ENCODE measurements at places on chromosomes 2 and 18.

GRCh38 chr2:101768556-101769220 is 71.2 kb downstream of the MAP4K4 start:
- DNase-seq = no peak

DNA sequence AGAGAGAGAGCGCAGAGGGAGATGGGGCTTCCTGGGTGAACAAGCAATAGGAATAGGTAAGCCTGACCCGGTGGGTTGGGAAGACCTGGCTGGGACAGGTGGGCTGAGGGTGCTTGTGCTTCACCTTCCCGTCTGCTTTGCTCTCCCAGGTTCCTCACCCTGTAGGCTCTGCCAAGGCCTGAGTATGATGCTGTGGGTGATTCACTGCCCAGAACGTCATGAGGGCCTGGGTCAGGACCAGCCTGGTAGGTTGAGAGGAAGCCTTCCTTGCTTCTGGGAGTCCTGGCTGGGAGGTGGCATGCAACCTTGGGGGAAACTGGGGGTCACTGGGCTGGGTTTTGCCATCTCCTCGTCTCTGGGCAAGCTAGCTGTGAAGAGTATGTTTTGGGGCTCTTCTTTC is 220.2 kb upstream of the APCDD1 start:
- no peak for DNase-seq

GRCh38 chr18:31954349-31954748 is 11.4 kb upstream of the TRAPPC8 start:
- DNase-seq = no peak

DNA sequence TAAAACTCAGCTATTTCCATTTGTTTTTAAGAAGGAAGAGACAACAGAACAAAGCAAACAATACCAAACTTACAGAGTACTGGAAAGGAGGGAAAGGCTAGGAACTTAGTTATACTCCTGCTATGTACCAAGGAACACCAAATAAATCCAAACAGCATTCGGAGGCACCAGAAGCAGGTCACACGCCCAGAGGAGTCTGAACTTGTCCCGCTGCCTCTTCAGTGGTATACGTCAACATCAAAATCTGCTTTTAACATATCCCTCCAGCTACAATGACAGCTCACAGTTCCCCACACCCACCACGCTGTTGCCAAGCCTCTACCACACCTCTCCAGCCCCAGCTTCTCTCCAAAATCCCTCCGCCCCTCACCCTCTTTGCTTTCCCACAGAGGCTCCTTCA is 17.3 kb downstream of the C2orf76 start:
- no peak for DNase-seq

- DNase-seq = no peak
Observed at GRCh38 chr2:40118622-40119021, 333.3 kb downstream of the SLC8A1 start.

DNA sequence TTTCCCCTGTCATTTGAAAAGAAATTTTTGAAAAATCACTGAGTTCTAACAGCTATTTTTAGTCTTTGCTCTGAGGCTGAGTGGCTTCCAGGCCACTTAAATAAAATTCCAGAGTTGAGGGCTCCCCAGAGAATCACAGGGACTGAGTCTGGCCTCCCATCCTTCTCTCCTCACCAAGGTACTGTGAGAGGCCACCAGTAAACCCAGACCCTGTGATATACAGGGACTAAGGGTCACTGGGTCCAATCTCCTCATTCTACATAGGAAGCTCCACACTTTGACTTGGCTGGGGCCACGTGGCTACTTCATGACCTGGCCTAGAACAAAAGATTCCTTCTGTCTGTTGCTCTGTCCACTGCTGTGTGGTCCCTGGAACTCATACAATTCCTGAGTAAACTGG is 123.2 kb upstream of the CDCA7 start:
- no peak for DNase-seq

DNA sequence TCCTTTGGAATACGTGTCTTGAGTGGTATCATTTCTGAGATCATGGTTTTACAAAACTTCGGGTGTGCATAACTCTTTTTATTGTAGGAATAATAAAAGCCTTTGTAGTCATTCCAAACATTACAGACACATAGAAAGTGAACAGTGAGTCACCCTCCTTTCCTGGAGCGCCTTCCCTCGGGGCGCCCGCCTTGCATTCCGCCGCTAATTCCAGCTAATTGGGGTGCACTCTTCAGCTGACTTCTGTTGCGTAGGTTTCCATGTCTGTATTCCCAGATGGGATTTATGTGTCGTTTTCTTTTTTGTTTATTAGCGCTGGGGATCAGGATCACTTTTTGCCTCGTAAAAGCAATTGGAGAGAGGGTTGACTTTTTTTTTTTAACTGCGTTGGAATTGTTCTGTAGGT is 18.7 kb downstream of the SH3BP4 start:
- DNase-seq = no peak

- no peak for DNase-seq
Observed at GRCh38 chr2:24210106-24210455, 35.2 kb downstream of the FAM228A start.

- no peak for DNase-seq
Observed at GRCh38 chr2:146992466-146992865, 852.4 kb upstream of the ACVR2A start.

- no peak for DNase-seq
Observed at GRCh38 chr2:149661844-149662243, 74.3 kb upstream of the MMADHC start.

GRCh38 chr2:74658516-74658915 is 4.5 kb downstream of the SEMA4F start:
- no peak for DNase-seq

- DNase-seq = no peak
Observed at GRCh38 chr2:148530350-148530749, 114.2 kb upstream of the EPC2 start.

DNA sequence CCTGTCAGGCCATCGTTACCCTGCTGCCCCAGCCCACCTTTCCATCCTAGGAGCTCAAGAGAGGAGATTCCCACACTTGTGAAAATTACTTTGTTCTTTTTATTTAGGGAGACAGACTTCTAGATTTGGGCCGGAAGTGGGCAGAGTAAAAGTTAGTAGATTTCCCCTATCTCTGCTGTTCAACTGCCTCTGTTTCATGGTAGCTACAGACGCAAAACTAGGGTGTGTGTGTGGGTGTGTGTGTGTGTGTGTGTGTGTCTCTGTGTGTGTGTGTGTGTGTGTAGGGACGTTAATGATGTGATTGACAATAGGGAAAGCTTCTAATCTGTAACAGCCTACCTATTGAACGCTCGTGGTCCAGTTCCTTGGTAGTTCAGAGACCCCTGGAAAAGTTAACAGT is 438 bp downstream of the PSMA8 start:
- no peak for DNase-seq

DNA sequence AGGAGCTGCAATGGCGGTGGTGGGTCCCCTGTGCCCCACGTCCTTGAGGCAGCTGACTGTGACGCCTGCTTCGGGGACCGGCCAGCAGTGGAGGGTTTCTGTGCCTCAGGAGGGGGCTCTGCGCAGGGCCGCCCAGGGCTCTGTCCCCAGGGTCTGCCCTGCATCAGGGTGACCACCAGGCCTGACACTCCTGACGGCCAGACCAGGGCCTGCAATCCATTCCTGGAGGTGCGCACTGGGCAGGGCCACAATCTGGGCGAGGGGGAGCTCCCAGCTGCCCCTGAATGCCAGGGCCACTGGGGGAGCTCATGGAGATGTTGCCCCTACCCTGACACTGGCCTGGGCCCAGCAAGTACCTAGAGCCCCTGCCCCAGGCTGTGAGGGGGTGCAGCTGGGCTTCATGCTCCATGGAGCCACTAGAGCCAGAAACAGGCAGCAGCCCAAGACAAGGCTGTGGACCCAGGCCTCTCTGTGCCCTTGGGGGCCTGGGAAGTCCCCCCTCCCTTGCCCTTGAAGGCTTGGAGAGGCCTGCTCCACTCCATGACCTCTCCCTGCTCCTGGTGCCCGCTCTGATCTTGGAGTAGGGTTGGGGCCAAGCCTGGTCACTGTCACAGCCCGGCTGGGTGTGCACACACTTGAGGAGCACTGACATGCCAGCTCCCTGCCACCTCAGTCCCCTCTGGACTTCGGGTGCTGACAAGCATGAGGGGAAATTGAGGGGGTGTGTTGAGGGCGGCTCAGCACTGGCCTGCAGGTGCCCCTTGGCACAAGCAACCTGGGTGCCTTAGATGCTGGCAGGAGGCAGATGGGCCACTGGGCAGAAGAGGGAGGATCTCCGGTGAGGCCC is 55.9 kb downstream of the LDAH start:
- no peak for DNase-seq

DNA sequence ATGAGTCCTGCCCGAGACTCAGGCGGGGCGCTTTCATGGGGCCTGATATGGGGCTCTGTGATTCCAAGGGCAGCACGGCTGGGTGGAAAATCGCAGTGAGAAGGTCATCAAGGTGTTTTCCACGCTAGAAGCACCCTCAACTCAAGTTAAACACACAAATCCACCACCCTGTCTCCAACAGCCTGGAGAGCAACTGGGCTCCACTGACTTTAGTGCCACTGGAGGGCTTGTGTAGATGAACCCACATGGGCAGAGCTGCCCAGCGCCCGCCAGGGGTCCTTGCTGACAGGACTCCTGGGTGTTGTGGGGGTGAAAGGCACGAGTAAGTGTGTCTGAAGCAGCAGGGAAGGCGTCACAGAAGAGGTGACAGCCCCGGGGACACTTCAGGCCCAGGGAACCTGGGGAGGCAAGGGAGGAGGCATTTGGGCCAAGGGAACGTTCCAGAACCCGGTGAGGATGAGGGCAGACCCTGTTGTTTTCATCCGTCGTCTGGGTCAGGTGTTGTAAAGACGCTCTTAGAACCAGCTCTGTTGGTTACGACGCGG is 51.8 kb upstream of the CTDP1 start:
- DNase-seq = no peak

GRCh38 chr18:41771973-41772372 is 183.1 kb upstream of the PIK3C3 start:
- DNase-seq = no peak

- DNase-seq = no peak
Observed at GRCh38 chr2:68245672-68246071, 6.7 kb downstream of the PPP3R1 start.

- DNase-seq = no peak
Observed at GRCh38 chr2:120744817-120745216, 9.1 kb downstream of the GLI2 start.

DNA sequence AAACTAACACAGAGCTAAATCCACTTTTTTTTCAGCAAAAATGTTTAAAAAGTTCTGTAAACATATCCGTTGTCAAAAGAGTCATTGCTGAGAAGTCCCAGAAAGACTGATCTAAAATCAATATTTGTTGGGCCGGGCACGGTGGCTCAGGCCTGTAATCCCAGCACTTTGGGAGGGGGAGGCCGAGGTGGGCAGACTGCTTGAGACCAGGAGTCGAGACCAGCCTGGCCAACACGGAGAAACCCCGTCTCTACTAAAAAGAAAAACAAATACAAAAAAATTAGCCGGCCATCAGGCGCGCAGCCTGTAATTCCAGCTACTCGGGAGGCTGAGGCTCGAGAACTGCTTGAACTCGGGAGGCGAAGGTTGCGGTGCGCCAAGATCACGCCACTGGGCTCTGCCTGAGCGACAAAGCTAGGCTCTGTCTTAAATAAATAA is 1.4 kb downstream of the OLA1 start:
- DNase-seq = no peak

DNA sequence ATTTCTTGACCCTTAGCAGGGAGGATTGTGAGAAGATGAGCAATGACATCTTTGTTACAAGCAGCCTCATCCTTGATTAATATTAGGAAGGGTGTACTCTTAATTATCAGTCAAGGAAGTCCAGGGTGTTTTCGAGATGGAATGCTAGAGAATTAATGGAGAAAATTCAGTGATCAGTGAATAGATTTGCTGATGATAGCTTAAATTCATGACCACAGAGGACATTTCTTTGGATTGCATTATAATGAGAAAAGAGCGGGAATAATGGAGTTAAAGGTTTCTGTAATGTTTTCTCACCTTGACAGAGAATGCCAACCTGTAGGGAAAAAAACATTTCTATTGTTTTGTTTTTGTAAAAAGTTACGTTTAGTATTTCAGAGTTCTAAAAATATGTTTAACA is 249.9 kb downstream of the LTBP1 start:
- no peak for DNase-seq

DNA sequence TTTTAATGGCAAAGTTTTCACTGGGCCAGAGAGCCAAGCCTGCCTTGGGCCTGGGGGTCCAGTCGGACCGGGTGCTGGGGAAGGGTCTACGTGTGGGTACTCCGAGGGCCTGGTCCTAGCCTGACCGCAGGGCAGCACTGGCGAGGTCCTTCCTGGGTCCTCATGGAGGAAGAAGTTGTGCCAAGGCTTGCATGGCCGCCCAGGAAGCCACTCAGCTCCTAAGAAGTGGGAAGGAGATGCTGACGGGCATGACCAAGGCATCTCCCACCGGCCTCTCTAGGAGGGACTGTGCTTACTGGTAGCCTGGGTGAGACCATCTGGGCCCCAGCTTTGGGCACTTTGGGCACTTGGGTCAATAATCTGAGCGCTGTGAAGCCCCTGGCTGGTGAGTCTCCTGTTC is 22.6 kb downstream of the CIB4 start:
- no peak for DNase-seq

GRCh38 chr18:28112056-28112470 is 64.9 kb downstream of the CDH2 start:
- DNase-seq = no peak

DNA sequence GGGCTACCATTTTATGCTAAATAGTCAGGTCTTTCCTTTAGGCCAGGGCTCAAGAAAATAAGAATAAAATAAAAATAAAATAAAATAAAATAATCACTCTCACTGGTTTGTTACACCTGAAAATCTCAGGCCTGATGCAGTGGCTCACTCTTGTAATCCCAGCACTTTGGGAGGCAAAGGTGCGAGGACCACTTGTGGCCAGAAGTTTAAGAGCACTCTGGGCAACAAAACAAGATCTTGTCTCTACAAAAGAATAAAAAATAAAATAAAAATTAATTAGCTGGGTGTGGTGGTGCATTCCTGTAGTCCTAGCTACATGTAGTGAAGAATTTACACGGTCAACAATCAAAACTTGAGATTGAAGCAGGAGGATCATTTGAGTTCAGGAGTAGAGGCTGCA is 159.4 kb downstream of the NRXN1 start:
- no peak for DNase-seq

GRCh38 chr2:96253006-96253405 is 12.8 kb downstream of the TMEM127 start:
- no peak for DNase-seq
